Stimulated activated CD4-positive, alpha-beta T cell treated with anti-CD3 and anti-CD28 coated beads, Interleukin-4, amount 100 ng/mL, for 24 hours (primary cell): ENCODE measurements at places on chromosomes 3 and 15.

- DNase-seq: no peak
Observed at GRCh38 chr3:114846779-114847178, 300.3 kb downstream of the ZBTB20 start.

GRCh38 chr3:145959457-145960088 lies 201.4 kb downstream of the PLOD2 start:
- no peak for DNase-seq

DNA sequence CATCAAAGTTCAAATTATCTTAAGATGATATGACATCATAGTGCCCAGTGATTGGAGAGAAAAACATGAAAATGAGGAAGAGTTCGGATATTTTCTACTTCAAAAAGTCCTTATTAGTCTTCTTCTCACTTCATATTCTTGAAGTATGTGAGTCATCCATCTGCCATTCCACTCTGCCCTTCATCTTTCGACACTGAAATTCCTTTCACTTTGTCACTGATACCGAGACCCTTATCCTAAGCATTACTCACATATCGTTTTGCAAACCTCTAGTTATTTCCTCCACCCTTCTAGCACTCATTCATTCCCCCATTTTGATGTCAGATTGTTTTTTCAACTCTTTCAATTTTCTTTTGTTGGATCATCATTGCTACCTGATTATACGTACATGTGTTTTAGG lies 4.0 kb downstream of the OR5H14 start:
- no peak for DNase-seq

GRCh38 chr15:75131269-75131643 lies 70.4 kb upstream of the C15orf39 start:
- no peak for DNase-seq

- no peak for DNase-seq
Observed at GRCh38 chr3:95434491-95434890, 1371.6 kb downstream of the NSUN3 start.

GRCh38 chr3:17035966-17036365 lies 151.2 kb downstream of the PLCL2 start:
- no peak for DNase-seq

DNA sequence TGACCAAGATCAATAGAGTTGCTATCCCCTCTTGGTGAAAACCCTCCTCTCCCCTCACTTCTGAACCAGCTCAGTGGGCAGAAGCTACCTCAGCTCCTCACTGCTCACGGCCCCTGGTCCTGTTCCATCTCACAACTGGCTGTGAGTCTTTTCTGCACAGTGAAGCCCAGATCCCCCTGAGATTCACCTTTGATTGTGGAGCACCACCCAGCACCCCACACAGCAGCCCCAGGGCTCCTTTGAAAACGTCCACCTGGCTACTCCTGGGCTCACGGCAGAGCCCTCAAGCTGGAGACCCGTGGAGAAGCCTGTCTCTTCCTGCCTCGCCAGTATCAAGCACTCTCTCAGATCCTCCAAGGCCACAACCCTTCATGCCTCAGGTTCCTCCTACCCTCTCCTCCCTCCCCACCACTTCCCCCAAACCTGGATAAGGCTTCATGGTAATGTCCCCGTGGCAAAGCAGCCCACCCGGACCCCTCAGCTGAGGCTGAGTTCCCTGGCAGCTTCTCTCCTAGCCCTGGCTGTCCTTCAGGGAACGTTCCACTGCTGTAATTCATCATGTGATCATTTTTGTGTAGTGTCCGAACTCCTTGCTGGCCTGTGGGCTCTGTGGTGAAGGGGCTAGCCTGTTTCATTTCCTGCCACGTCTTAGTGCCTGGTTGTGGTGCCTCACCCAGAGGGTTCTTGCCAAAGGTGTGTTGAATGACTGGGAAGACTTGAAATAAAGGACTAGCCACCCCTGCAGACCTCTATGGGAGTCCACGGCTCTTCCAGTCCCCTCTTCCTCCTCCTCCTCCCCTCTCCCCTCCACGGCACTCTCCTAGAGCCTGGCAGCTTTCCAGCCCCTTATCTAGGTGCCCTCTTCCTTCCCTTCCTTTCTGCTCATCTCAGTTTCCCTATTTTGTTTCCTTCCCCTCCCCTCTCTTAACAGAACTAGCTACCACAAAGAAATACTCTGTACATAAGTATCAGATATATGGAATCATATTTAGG lies 44.5 kb downstream of the KY start:
- no peak for DNase-seq

DNA sequence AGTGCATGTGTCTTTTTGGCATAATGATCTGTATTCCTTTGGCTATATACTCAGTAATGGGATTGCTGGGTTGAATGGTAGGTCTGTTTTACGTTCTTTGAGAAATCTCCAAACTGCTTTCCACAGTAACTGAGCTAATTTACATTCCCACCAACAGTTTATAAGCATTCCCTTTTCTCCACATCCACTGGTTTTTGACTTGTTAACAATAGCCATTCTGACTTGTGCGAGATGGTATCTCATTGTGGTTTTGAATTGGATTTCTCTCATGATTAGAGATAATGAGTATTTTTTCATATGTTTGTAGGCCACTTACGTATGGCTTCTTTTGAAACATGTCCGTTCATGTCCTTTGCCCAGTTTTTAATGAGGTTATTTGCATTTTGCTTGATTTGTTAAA lies 117.7 kb downstream of the CHCHD4 start:
- no peak for DNase-seq

DNA sequence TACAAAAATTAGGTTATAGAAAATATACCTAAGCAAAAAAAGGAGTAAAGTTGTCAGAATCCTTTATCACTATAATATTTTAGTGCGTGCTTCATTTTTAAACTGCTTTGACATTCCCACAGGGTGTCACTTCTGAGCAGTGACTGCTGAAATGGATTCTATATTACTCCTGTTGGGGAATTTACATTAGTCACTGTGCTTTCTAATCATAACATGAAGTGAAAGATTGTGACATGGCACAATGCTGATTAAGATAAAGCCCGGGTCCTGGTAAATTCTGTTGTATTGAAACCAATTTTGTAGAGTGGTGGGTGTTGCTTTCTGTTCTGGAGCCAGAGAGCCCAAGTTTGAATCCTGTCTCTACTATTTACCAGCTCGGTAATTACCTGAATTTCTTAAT lies 36.4 kb upstream of the EHHADH start:
- DNase-seq: peak; percentile 9

- DNase-seq: no peak
Observed at GRCh38 chr3:174330303-174330702, 528.8 kb upstream of the NAALADL2 start.

DNA sequence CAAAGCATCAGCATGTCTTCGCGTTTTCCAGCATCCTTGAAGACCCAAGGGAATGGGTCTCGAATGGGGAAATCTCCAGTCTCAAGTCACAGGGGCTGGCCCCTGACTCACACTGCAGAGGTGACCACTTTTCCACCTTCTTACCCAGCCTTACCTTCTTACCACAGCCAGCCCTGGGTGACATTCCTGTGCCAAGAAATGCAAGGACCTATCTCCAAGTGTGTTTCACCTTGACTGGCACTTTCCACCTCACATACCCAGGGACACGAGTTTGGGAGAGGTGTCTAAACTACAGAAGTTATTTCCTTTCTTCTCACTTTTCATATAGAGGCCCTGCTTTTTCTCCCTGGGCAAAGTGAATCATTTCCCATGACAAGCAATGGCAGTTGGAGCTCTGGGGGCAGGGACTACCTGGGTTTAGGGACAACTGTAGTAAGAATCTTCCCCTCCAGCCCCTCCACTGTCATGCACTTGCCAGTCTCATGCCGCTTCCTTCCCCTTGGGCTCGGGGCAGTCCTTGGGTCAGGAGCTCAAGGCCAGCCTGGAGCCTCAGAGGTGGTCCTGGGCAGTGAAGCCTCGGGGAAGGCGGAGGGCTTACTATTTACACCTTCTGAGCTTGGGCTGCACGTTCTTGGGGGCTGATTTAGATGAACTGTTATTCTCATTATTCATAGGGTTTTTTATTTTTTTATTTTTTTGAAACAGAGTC lies 16.8 kb downstream of the PAQR5 start:
- no peak for DNase-seq

GRCh38 chr15:91126080-91126479 lies 26.0 kb downstream of the SV2B start:
- no peak for DNase-seq

- no peak for DNase-seq
Observed at GRCh38 chr15:69820819-69821218, 276.9 kb downstream of the TLE3 start.

GRCh38 chr3:23055733-23056376 lies 147.3 kb upstream of the UBE2E2 start:
- no peak for DNase-seq

GRCh38 chr3:93855401-93855800 lies 118.3 kb downstream of the PROS1 start:
- DNase-seq: no peak

DNA sequence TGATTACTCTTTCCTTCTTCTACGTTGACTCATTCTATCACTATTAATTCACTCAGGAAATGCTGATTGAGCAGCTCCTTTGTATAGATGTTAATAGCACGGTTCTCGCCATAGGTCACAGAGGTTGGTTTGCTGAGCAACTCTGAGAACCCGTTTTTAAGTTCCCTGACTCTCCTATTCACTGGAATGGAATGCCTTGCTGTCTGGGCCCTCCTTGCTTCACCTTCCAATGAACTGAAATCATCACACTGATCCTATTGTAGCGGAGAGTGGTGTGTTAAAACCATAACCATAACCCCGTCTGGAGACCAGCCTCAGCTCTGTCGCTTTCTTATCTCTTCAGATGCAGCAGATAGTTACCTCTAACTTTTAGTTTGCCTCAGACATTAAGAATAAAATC lies 323.6 kb downstream of the GABRB3 start:
- DNase-seq: no peak

DNA sequence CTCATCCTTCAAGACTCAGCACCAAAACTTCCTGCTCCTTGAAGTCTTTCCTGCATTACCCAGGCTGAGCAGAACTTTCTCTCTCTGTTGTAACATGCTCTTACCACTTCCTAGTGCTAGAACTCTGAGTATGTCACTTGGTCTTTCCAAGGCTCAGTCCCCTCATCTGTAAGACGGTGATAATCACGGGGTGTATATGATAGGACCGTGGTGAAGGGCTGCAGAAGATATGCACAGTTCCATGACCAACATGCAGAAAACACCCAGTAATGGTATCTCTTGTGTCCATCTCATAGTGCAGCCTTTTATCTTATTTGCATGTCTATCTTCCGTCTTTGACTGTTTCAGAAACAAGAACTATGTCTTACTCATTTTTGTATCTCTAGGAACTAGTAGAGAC lies 154.5 kb downstream of the ZNF621 start:
- DNase-seq: no peak

DNA sequence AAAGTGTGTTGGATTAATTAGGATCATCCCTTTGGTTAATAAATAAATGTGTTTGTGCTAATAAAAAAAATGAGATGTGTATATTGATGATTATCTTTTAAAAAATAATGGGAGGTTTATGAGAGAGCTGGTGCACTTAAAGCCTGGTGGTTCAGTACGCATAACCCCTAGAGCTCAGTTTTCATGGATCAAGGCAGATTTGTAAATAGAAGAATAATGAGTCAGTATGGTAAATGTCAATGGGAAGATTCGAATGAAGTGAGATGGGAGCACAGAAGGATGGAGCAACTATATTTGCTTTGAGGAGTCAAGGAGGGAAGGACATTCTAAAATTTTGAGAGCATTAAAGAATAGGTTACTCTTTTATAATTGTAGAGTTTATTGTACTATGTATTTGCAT lies 35.4 kb downstream of the AKAP13 start:
- DNase-seq: no peak

- DNase-seq: no peak
Observed at GRCh38 chr15:94412979-94413746, 181.8 kb downstream of the MCTP2 start.

- no peak for DNase-seq
Observed at GRCh38 chr15:80992006-80992405, 2.4 kb upstream of the MESD start.

DNA sequence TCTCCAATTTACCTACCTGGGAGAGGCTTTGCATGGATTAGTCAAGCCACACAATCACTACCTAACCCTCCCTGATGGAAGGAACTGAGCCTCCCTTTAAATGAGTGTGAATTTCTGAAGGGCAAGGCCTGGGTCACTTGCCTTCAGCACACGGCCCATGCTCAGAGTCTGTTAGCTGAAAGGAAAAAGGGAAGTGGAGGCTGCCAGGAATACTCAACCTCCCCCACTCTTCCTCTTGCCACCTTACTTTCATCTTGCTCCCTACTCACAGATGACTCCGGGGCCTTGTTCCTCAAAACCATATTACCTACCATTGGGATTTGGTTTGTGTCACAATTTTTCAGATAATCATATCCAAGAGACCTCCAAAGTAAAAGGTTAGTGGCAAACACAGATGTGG lies 220.0 kb downstream of the ABHD5 start:
- DNase-seq: no peak

DNA sequence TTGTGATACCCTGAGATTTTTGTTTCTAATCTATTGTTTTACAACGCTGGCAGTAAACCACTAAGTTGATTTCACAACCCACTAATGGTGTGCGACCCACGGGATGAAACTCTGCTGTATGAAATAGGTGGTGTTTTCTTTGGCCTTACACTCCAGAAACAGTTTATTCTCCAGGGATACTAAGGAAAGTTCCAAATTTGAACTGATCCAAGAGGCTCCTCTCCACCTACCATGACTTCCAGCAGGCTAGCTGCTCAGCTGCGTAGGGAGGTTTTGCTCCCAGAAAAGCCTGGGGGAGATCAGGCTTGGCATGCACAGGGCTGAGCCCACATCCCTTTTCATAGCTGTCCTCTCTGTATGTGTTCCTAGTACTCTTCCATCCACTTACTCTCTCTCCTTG lies 71.5 kb downstream of the FAM174B start:
- no peak for DNase-seq

- no peak for DNase-seq
Observed at GRCh38 chr3:181860235-181860634, 148.5 kb downstream of the SOX2 start.

DNA sequence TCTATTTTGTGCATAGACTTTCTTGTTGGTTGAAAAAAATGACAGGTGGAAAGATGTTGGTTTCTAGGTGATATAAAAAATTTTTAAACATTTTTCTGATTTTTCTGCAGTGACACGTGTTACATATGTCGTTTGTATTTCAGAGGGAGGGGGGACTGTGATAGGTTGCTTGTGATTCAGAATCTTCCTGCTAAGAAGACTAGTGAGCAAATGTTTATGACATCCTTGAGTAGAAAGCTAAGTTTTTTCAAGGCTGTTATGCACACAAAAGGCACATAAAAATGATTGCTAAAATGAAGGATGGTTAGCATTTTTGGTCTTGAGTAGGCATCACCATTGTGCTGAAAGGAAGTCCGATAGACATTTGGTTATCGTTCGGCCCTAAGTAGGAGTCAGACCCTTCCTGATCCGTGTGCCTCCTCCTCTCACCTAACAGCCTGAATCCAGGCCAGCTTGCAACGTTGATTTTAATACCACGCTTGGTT lies 1.5 kb downstream of the ZNF639 start:
- DNase-seq: no peak
